ENCODE measurements at places on chromosomes 3 and 15.

DNA sequence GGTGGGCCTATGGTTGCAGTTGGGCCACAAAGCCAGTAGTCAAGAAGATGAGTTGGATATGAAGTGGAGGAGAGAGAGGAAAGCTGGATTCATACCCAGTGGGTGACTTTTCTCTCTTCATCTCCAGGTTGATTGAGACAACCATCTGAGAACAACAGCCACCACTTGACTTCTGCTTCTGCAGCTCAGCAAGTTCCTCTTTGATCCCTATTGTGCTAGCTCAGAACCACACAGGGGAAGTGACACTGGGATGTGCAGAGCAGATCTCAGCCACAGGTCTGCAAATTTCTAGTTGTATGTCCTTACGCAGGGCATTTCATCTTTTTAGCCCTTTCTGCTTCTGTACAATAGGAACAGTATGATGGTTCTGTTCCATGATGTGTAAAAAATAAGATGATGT lies 459.2 kb upstream of the ARRDC4 start:
- DNase-seq = no peak

GRCh38 chr3:158107605-158108444 lies 1.6 kb upstream of the SHOX2 start:
- no peak for DNase-seq

DNA sequence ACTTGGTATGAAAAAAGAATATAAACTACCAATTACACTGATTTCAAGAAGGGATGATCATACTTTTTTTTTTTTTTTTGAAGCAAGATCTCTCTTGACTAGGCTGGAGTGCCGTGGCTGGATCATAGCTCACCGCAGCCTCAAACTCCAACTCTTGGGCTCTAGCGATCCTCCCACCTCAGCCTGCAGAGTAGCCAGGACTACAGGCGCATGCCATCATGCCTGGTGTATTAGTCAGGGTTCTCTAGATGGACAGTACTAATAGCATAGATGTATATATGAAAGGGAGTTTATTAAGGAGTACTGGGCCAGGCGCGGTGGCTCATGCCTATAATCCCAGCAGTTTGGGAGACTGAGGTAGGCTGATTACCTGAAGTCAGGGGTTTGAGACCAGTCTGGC lies 11.5 kb upstream of the SEC11A start:
- no peak for DNase-seq

GRCh38 chr15:31338318-31338878 lies 11.8 kb downstream of the KLF13 start:
- DNase-seq = no peak

- no peak for DNase-seq
Observed at GRCh38 chr3:22089284-22089683, 338.3 kb upstream of the ZNF385D start.

GRCh38 chr3:9669720-9670432 lies 20.6 kb downstream of the MTMR14 start:
- DNase-seq = no peak

DNA sequence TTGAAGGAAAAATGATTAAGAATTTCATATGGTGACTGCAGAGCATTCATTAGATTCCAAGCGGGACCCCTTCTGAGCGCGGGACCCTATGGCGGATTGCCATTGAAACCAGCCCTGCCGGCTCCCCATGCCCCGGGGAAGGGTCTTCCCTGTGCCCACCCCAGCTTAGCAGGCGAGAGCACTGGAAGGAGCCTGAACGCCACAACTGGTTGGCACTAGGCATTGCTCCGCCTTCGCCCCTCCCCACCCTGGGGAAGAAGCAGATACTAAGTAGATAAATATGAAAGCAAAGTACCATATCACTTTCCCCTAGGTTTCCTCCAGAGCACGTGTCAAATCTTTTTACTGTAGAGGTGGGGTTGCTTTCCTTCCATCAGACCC lies 70.7 kb downstream of the CYP19A1 start:
- DNase-seq = no peak

- no peak for DNase-seq
Observed at GRCh38 chr3:179438841-179439240, 12.4 kb downstream of the GNB4 start.

GRCh38 chr15:80123034-80123433 lies 29.8 kb upstream of the FAH start:
- DNase-seq = no peak

- DNase-seq = no peak
Observed at GRCh38 chr3:139519998-139520737, 19.4 kb downstream of the RBP1 start.

DNA sequence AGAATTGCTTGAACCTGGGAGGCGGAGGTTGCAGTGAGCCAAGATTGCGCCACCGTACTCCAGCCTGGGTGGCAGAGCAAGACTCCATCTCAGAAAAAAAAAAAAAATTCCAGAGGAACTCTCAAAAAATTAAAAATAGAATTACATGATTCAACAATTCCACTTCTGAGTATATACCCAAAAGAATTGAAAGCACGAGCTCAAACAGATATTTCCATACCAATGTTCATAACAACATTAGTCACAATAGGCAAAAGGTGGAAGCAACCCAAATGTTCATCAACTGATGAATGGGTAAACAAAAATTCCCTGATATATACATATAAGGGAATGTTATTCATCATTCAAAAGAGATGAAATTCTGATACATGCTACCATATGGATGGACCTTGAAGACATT lies 16.9 kb upstream of the MORF4L1 start:
- no peak for DNase-seq

- no peak for DNase-seq
Observed at GRCh38 chr3:63528325-63529000, 124.0 kb upstream of the SNTN start.

DNA sequence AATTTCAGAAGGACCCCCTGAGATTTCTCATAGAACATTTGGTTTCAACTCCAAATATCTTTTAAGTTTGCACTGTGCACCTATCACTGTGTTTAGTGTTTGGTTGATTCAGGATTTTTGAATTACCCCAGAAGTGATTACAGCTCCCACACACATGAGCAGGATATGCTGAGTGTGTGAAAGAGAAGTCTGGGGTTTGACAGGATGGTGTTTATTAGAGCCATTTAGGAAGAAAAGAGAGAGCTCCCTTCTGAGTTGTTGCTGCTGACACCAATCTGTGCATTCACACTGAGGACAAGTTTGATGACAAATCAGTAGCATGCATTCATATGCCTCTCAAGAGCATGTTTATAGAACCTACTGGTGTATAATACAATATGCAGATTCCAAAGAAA lies 118.1 kb downstream of the RPL22L1 start:
- DNase-seq = no peak

DNA sequence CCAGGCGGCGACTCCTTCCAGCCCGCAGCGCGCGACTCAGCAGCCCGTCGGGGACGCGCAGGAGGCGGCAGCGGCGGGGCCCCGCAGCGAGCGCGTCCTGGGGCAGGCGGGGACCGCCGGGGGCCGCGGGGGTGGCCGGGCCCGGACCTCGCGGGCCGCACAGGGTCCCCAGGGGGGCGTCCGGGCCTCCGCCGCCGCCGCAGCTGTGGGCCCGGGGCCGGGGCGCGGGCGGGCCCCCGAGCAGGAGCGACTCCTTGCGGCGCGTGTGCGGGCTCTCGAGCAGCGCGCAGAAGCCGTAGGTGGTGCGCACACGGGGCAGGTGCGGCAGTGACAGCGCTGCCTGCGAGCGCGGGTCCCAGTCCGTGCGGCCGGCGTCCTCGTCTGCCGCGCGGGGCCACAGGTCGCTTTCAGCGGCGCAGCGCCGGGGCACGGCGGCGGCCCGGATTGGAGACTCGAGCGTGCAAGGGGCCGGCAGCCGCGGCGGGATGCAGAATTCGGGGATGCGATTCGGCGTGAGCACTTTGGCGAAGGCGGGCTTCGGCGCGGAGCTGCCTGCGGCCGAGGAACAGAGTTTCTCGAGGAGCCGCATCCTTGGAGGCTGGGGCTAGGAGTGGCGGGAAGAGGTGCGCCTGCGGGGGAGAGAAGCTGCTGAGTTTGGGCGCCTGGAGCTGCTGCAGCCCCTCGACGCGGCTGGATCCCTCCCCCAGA lies 535 bp downstream of the C2CD4B start:
- DNase-seq = no peak

- no peak for DNase-seq
Observed at GRCh38 chr15:31261266-31262142, 65.1 kb upstream of the KLF13 start.

GRCh38 chr3:48275287-48276027 lies 34.6 kb downstream of the ZNF589 start:
- DNase-seq = no peak

- no peak for DNase-seq
Observed at GRCh38 chr15:35757361-35757760, 211.4 kb upstream of the DPH6 start.

DNA sequence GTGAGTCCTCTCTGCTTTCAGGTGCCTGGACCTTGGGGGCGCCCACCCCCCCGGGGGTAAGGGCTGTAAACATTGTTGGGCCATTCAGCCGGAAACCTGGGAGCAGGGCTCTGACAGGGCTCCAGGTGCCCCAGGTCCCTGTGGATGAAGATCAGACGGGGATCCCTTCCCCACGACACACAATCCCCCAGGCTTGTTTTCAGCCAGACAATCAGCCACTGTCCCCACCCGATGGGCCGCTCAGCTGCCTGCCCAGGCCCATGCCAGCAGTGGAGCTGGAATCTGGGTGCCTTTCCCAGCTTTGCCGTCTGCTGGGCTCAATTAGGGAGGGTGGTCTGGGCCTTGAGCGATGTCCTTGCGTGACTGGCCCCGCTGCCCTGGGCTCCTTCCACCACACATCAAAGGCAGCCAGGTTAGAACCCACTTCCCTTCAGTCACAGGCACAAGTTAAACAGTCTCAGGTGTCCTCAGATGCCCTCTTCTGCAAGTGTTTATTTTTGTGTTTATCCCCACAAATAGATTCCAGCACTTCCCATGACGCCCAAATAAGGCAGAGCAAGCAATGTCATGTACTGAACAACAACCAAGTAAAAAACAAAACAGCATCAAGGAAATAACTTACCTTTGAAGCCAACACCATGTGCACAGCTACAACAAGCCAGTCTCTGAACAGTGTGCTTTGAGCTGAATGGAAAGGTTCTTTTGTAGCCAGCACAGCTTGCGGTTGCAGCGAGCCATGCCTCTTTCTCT lies 77.0 kb upstream of the ALDH1A3 start:
- no peak for DNase-seq

- DNase-seq = no peak
Observed at GRCh38 chr3:129613367-129613740, 6.9 kb upstream of the PLXND1 start.

DNA sequence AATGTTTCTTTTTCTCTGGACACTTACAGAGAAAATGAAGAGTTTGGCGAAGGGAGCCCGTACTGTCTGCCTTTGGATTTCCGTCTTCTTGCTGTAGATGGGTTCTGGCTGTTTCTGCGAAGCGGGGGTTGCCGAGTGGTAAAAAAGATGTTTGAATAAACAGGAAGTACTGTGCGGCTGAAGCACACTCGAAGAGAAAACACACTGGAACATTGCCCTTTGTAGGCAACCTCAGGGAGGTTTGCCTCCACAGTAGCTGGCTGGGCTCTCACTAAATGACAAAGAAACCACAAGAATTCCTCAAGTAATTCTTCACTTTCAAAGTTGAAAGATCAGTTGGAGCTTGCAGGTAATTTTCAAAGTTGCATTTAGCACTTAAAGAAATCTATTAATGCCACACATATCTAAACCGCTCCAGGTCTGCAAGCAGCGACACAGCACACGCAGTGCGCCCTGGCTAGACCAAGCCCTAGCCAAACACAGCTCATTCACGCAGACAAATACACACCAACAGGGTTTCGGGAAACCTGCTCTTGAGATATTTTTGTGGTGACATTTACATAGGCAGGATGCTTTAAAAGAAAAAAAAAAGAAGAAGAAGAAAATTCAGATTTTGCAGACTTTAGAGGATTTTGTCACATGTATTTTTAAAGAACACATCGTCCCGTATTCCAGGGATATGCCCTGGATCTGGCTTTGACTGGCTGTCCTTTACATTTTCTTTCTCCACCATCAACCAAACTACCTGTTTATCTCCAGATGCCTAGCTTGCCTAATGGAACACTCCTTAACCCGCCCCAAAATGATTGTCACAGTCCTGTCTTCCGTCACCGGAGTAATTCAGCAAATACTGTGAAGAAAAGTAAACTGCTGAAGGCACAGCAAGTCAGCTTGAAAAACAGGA lies 452.8 kb downstream of the FOXP1 start:
- DNase-seq = no peak

- no peak for DNase-seq
Observed at GRCh38 chr3:73473898-73474416, 150.8 kb downstream of the PDZRN3 start.

DNA sequence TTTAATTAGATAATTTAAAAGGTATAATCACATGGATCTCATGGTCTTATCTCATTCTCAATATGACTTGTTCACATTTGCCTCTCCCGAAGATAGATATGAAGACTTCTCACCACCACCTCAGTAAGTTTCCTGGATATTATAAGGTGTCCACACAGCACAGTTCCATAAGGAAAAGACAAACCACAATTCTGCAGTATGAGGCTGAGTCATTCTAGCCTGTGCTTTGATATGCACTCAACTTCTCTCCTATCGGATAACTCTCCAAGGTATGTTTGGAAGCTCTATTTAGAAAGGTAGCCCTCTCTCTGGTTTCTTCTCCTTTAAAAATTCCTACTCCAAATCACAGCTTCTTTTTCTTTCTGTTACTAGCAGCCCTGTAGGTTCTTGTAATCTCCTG lies 612.8 kb downstream of the ZPLD1 start:
- no peak for DNase-seq

- no peak for DNase-seq
Observed at GRCh38 chr15:65980824-65981456, 111.6 kb downstream of the RAB11A start.

Measured in cortex of kidney (tissue), 1 donor.